Esophagus mucosa (tissue), 1 donor: ENCODE measurements at places on chromosomes 6 and 20.

DNA sequence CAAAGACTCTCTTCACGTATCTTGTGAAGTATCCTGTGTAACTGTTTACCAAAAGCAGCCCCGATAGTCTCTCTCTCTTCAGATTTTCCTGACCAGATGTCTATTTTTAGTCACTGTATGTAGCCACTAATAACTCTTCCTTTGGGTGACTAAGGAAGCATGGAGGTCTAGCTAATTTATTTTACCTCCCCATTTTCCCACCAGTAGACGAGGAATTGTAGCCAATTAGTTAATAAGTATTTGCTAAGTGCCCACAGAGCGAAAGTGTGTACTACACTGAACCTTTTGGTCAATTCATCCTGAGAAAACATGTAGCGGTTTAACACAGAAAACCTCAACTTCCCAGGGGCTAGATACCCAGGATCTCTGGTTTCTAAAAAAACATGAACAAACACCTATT lies 180.6 kb downstream of the TBX18 start:
- no peak for ATAC-seq

DNA sequence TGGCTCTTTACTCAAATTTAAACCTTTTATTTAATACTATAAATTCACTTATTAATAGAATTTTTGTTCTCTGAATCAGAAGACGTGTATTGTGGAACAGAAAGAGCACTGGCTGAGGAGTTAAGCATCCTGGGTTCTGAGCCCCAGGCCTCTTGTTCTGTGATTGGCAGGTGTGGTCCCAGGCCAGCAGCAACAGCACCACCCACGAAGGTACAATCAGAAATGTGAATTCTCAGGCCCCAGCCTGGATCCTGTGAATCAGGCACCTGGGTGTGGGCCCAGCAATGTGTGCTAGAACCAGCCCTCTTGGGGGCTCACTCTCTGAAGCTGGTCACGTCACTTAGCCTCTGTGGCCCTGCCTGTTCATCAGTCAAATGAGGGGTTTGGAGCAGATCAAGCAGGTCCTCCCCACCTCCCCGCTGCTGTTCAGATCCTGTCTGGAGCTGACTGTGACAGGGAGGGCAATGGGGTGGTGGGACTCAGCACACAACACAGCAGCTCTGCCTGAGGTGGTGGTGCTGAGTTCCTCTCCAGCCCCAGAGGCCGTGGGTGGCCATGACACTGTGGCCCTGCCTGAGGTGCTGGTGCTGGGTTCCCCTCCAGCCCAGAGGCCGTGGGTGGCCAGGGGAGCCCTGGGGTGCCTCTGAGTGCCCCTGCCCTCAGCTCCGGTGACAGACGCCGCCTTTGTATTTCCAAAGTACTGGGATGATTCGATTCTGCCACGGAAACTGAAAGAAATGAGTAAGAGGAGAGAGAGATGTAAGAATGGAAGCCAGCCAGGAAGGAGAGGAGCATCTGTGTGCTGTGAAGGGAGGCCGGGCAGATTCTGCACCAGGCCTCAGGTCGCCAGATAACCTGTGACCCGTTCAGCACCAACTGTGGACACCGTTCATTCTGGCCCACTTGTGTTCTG lies 41.6 kb upstream of the FRMD1 start:
- no peak for ATAC-seq

GRCh38 chr6:135183002-135183531 lies 2.0 kb downstream of the MYB start:
- no peak for ATAC-seq

GRCh38 chr6:130098317-130098716 lies 79.9 kb downstream of the L3MBTL3 start:
- ATAC-seq: no peak
